ENCODE measurements at places on chromosomes 2 and 18.

DNA sequence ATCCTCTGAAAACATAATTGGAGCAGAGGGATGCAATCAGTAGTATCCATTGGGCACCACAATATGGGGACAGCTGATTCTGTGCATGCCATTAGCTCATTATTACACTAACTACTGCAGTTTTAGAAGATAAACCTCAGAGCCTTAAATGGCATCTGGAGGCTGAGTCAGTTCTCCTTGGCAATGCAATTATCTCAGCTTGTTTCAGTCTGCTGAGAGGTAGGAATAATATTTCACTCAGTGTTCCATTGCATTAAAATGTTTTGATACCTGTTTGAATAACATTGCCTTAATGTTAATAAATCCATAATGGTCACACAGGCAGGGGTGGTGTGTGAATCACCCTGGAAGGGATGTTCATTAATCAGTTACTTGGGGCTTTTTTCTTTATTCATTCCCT is 309.6 kb downstream of the LRRTM1 start:
- no peak for DNase-seq

DNA sequence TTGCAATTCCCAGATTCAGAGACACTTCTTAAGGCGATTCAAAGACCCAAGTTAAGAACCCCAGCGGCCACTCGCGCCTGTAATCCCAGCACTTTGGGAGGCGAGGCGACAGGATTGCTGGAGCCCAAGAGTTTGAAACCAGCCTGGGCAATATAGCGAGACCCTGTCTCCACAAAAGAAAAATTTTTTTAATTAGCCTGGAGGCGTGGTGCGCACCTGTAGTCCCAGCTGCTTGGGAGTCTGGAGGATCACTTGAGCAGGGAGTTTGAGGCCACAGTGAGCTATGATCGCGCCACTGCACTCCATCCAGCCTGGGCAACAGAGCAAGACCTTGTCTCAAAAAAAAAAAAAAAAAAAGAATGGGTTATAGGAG is 585 bp upstream of the ANAPC1 start:
- no peak for DNase-seq

DNA sequence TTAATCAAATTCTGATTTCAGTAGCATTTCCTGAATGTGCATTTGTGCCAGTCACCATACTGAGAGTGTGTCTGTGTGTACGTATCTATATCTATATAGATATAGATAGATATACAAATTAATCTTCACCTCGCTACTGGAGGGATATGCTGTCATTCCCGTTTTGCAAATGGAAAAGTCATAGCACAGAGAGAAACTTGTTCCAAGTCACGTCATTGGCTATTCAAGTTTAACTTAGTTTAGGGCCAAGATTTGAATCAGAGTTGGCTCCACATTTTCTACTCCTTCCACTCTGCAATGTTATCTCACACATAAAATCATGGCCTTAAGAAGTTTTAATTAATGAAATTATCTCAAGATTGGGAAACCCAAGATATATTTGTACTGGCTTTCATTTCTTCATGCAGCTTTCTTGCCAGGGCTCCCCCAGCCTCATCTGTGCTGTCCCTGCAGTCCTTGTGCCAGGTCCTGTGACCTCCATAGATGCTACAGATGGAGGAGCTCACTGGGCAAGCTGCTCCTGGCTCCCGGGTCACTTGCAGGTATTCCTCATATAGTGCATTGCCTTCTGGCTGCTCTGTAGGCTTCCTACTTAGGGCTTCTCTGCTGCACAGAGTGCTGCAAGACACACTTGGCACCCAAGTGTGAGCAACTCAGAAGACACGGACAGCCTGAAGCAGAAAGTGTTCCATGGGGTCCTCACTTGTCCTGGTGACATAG is 245.8 kb downstream of the KCNS3 start:
- no peak for DNase-seq

- no peak for DNase-seq
These were observed 9.0 kb upstream of the BMP10 start for GRCh38 chr2:68880213-68880612.

DNA sequence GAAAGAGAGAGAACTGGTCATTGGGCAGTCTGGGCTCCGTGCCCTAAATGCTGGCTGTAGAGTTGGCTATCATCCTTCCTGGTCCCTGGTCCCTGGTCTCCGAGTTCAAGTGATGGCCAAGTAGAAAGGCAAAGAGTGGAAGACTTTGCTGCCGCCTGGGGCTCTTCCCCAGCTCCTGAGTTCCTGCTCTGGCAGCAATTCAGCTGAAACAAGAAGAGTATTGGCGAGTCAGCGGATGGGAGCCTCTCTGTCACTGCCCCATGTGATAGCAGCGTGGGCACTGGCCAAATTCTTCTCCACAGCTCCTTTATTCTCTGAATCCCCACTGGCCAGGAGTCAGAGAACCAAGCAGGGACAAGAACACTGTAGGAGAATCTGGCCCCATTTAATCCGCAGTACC is 351.0 kb upstream of the POU3F3 start:
- DNase-seq, result peak; percentile 90

DNA sequence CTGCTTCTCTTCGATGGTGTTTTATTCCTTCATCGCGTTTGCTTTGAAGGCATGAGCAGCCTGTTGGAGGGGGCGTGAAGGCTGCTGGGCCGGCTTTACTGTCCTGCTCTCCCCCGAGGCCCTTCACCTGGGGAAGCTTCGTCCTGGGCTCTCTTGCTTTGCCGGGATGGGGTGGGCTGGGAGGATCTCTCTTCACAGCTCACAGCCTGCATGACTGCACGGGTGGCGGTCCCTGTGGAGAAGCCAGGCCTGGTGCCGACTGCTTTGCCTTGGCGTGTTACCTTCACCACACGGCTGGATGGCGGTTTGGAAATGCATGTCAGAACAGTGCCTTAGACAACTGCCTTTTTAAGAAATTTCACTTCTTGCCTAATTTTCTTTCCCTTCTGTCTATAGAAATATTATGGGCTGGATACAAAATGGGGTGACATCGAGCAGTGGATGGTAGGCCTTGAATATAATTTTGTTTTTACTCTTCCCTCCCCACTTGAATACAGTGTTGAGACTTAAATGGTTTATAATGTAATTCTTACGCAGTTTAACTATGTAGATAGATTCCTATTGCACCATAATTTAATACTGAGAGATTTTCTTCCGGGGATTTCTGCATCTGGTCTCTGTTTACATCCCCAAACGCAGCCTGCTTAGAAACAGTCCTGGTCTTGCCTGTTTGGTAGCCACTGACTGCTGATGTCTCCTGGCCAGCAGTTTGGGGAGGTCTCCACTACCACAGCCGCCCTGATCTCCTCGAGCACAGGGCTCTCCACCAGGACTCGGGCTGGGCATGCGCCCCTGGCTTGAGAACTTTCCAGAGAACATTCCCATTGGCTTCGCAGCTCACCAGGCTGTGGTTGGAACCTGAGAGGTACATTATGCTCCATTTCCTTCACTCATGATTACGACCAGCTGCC is 81.0 kb upstream of the RBM44 start:
- no peak for DNase-seq

- no peak for DNase-seq
These were observed 33.1 kb downstream of the ARL4C start for GRCh38 chr2:234463626-234464290.

GRCh38 chr18:331221-331821 is 63.5 kb upstream of the THOC1 start:
- DNase-seq, result peak; percentile 13

DNA sequence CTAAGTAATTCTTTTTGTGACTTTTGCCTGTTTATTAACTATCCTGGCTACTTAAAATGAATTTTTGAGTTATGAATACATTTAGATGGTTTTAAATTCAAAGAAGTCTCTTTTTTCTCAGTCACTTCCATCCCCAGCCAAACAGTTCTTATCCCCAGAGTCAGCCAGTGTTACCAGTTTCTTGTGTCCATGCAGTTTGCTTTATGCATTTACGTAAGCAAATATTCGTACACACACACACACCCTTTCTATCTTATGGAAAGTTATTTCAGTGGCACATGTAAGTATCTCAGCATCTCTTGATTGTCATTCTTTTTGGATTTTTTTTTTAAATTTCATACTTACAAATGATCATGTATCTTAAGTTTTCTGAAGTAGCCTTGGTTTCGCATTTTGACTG is 113.2 kb downstream of the NEDD4L start:
- DNase-seq, result no peak

GRCh38 chr2:44916291-44916690 is 25.2 kb upstream of the SIX3 start:
- DNase-seq, result no peak

- DNase-seq, result no peak
These were observed 4.7 kb downstream of the FMNL2 start for GRCh38 chr2:152339556-152340286.

GRCh38 chr2:71157124-71157793 is 26.8 kb downstream of the MPHOSPH10 start:
- DNase-seq, result peak; percentile 30

GRCh38 chr2:191862156-191862775 is 15.4 kb upstream of the CAVIN2 start:
- DNase-seq, result no peak

GRCh38 chr2:198717451-198717850 is 740.3 kb downstream of the SATB2 start:
- DNase-seq, result no peak

DNA sequence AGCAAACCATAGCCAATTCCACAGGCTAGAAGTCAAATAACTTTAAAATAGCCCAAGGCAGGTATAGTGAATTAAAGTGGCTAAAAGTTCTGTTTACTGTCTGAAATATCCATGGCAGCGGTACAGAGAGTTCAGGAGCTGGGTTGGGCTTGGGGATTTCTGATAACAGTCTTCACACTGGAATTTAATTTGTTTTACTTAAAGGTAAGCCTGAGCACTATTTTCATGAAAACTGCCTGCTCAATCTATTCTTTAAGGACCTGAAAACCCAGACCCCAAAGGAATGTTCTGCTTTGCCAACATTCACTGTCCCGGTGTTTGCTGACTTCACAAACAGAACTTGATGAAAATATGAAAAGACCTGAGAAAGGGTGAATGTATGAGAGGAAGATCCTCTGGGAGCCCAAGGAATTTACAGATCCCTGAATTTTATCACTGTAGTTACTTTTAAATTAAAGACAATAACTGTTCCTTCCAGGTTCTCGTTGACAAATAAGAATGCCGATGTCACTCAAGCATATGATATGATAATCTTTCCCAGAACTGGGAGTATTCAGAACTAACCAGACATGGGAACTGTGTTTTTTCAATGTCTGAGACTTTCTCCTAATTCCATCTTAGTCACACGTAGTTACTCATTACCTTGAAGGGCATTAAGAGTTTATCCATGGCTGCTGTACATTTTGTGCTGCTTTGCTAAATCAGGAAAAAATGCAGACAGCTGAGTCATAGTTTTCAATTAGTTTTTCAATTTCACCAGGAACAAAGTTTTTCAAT is 28.3 kb upstream of the ITGB6 start:
- no peak for DNase-seq

DNA sequence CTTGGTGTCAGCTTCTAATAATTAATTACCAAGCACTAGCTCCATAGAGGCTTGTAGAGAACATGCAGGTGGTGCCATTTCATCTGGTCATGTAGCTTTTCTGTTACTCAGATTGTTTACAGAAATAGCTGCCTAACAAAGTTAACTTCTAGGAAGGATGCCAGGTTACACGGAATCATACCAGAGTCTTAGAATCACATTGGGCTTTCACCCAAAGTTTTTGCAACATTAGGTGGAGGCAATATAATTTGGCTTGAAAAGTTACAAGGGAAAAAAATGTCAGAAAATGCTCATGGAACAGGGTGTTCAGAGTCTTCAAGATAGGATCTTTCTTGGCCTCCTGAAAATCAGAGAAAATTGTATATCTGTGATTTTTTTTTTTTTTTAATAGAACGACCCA is 135.6 kb downstream of the ARHGAP15 start:
- DNase-seq, result no peak

GRCh38 chr2:173205375-173205774 is 129.7 kb downstream of the MAP3K20 start:
- peak; percentile 50 for DNase-seq

GRCh38 chr2:106943468-106944200 is 57.7 kb upstream of the ST6GAL2 start:
- DNase-seq, result no peak

DNA sequence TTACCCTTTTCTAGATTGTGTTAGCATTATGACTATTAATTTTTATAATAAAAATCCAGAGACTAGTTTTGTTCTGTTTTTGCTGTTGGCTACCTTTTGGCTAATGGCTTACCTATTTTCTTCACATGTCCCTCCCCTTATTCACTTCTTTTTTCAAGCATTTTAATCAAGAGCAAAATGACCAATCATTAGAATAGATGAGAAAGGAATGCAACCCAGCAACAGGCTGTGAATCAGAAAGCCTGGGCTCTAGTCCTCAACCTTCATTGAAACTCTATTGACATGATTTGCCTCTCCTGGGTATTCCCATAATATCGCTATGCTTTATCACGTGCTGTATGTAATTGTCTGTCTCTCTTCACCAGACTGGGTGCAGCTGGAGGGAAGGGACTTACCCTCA is 370.1 kb downstream of the IRS1 start:
- DNase-seq, result no peak

- DNase-seq, result no peak
These were observed 352.2 kb downstream of the EN1 start for GRCh38 chr2:118495290-118495689.

DNA sequence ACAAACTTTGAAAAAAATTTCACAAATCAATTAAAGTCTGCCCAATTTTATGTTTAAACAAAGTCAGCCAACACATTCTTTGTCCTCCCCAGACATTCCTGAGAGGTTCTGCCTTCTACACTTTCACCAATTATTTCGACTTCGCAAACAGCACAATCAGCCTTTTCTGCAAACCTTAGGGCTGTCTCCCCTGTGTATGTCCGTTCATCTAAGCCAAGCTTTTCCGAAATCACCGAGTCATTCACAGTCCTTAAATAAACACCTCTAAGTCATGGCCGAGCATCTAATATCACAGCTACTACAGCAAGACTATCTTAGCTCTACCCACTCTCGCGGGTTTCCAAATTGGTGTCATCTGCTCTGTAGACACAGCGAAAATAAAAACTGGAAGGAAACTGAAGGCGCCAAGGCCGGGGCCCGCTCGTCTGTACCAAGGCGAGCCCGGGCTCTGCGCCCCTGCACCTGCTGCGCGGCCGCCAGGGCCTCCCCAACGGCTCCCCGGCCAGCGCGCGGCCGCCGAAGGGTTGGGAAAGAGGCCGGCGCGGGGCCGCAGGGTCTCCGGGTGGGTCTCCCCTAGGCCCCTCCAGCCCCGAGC is 730 bp downstream of the ODC1 start:
- DNase-seq, result no peak

GRCh38 chr18:75208155-75208835 is 644 bp downstream of the PTGR3 start:
- DNase-seq, result peak; percentile 34

- DNase-seq, result no peak
These were observed 10.0 kb downstream of the SLC40A1 start for GRCh38 chr2:189570570-189571031.

- DNase-seq, result no peak
These were observed 115.2 kb upstream of the FOSL2 start for GRCh38 chr2:28277466-28277865.
